Esophagus squamous epithelium (tissue), 5 donors: ENCODE measurements at places on chromosomes 11 and 22.

DNA sequence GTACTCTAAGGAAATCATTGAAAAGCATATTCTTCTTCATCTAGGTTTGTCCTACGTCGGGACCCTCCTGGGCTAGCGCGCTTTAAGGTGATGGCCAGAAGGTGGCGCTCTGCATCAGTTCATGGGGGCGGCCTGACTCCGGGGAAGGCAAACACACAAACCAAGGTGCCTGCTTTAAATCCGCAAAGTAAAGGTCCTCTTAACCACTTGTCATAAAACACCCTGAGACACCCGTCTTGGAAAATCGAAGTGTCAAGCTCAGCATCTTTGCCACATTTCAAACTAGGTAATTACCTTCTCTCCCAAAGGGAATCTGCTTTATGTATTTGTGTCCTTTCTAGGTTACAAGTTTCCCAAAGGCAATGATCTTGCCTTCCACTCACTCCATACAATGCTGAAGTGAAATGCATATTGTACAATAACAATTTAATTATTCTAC is 33.9 kb downstream of the LMO2 start:
- DNase-seq: no peak

GRCh38 chr11:119591836-119592310 is 137.1 kb downstream of the NECTIN1 start:
- no peak for DNase-seq

DNA sequence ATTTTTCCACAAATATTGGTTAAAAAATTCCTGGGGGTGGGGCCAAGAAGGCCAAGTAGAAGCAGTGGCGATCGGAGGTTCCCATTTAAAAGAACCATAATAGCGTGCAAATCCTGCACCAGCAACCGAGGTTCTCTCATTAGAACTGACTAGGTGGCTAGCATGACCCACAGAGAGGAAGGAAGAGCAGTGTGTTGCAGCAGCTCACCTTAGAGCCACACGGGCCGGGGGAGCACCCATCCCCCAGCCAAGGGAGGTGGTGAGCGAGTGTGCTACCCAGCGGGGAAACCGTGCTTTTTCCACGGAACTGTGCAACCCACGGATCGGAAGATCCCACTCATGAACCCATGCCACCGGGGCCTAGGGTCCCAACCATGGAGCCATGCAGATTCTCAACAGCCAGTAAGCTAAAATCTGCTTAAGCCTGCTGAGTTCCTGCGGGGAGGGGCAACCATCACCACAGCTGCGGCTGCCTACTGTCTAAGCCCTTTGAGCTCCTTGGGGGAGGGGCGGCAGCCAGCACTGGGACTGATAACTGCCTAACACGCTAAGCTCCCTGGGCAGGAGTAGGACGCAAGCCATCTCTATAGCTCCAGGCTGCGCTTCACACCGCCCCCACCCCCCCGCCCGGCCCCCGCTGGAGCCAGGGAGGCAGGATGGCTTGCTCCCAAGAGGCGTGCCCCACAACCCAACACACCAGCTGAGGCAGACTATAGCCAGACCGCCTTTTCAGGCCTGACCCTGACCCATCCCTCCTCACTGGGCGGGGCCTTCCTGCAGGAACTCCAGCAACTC is 21.0 kb upstream of the HTATIP2 start:
- DNase-seq: no peak

DNA sequence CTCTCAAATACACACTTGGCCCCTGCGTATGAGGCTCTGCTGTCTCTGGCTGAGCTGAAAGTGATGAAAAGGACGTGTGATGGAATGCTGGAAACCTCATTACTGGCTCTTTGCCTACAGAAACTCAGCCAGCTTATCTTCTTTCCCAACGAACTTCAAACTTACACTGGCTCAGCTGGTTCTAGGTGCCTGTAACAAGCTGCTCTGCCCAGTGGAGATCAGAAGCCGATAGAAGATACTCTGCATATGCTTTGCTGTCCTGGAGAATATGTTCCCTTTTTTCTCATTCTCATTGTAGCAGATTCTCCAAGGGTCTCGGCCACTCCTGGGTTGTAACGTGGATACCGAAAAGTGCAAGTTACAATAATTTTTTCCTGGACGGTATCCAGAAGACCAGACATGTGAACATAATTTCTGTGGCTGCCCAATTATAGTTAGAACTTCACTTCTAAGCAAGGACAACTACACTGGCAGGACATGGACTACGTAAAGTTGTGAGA is 405.3 kb upstream of the CCDC90B start:
- DNase-seq: no peak

GRCh38 chr11:84524422-84525051 is 1102.6 kb downstream of the DLG2 start:
- no peak for DNase-seq

DNA sequence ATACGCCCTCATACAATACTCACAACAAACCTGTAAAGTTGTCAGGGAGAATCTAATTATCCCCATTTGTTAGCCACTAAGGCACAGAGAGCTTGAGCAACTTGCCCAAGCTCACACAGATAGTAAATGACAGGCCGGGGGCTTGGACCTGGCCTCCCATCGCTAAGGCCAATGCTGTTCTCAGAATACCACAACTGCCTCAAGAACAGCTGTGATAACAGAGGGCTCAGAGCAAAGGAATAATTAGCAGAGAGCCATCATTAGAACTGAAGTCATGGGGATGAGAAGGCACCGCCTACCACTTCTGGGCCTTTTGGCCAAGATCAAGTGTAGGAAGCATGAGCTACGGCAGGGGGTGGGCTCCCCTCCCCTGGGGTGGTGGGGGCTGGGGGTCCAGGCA is 98.6 kb downstream of the FEZ1 start:
- no peak for DNase-seq

GRCh38 chr11:21893565-21893867 is 299.4 kb upstream of the ANO5 start:
- DNase-seq: no peak

DNA sequence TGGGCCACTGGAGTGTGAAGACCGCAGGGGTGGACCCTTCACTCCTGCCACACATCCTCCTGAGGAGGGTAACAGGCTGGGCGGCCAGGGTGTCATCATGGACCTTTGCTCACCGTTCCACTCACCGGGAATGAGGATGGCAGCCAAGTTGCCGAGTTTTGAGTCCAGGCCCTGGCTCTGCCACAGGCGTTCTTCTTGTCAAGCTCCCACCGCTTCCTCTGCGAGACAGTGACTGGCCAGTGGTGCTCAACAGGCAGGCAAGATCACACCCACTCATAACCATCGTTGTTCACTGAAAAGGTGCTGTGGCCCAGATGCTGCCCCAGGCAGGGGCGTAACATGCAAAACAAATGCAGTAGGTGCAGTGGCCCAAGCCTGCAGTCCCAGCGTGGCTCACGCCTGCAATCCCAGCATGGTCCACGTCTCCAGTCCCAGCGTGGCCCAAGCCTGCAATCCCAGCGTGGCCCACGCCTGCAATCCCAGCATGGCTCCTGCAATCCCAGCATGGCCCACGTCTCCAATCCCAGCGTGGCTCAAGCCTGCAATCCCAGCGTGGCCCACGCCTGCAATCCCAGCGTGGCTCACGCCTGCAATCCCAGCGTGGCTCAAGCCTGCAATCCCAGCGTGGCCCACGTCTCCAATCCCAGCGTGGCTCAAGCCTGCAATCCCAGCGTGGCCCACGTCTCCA is 5.0 kb upstream of the PANX2 start:
- DNase-seq: no peak

- DNase-seq: no peak
These were observed 27.7 kb upstream of the SMCO4 start for GRCh38 chr11:93570759-93571413.

- no peak for DNase-seq
These were observed 43.7 kb upstream of the ADA2 start for GRCh38 chr22:17262976-17263375.

DNA sequence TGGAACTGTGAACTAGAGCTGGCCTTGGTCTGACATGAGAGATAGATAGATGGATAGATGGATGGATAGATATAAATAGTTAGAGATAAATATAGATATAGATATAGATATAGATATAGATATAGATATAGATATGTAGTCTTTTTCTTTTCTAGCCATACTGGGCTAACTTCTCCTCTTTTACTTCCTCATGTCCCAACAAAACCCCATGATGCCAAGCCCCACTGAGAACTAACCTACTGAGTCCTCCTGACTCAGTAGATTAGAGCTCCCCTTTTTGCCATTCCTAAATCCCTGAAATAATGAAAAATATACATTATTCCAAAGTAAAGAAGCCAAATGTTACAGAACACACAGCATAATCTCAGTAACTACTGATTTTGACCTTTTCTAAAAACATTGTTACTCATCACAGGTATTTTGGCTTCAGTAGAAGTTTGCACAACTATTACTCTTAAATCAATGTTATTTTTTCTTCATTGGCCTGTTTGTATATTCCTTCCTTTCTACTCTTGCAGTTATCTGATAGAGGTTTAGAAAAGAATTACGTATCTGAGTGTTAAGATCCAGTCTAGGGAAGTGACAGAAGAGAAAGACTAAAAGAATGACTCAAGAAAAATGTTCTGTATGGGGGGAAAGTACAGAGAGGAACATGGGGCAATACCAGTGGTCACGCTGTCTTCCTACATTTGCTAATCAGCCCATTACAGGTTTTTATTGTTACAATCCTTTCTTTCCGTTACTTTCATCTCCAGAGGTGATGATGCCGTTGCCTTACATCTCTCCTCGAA is 6.0 kb upstream of the OR10D3 start:
- no peak for DNase-seq

- DNase-seq: no peak
These were observed 12.7 kb upstream of the CD44 start for GRCh38 chr11:35126000-35126878.

GRCh38 chr11:82315093-82315492 is 418.6 kb downstream of the FAM181B start:
- DNase-seq: no peak

GRCh38 chr22:47105085-47105484 is 342.6 kb downstream of the TBC1D22A start:
- DNase-seq: no peak

- no peak for DNase-seq
These were observed 117.3 kb downstream of the CEP164 start for GRCh38 chr11:117444711-117445658.

- DNase-seq: no peak
These were observed 123.3 kb downstream of the METTL15 start for GRCh38 chr11:28231475-28231874.

DNA sequence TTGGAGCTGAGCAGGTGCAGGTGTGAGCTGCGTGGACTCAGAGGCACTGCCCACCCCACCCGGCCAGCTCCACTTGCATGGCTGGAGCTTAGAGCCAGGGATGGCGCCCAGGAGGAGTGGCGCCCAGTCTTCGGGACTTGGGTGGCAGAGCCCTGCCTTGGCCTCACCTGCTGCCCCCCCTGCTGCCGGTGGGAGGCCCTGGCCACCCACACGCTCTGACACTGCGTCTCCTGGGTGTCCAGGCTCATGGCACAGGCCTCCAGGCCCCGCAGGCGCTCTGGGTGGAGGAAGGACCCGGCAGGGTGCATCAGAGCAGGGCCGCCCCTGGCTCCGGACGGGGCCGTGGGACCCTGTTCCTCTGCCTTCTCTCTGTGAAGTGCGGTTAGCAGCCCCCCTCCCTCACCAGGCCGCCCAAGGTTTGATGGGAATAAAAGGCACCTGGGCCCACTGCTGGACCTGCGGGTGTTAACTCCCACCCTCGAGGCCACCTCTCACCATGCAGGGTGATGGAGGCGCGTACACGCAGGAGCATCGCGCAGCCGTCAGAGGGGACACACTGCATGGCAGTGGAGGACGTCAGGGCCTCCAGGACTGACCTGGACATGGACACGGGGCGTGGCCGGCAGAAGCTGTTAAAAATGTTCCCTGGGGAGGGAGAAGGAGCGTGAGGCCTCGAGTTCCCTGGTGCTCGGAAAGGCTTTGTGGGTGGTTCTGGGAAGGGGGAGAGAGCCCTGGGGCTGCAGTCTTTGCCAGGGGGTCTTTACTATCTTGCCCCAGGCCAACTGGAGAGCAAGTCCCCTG is 11.8 kb downstream of the IL17REL start:
- no peak for DNase-seq

DNA sequence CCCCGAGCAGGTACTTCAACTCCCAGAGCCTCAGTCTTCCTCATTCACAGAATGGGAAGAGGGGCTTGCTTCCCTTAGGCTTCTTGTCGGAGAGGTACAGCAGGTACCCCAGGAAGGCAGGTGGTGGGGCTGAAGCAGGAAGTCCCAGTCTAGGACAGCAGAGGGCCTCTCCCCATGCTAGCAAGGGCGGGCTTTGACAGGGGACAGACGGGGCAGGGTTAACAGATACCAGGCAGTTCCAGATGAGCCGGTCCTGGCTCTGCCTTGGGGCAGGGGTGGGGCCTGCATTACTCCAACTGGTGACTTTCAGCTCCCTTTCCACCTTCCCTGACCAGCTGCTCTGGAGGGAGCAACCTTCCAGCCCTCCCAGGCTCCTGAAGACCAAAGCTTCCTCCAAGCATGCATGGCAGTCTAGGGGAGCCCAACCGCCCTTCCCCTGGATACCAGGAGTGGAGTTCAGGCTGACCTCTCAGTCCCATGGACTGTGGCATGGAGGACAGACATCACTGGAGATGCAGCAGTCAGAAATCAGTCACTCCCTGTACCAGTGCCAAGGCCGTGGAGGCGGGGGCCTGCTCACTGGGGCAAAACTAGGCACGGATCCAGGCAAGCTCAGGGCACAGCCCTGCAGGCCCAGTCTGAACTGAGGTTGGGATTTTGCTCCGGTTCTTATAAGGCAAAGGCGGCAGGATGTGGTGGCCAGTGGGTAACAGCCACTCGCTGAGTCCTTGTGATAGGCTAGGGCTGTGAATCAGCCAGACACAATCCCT is 60.5 kb downstream of the NAT10 start:
- no peak for DNase-seq

DNA sequence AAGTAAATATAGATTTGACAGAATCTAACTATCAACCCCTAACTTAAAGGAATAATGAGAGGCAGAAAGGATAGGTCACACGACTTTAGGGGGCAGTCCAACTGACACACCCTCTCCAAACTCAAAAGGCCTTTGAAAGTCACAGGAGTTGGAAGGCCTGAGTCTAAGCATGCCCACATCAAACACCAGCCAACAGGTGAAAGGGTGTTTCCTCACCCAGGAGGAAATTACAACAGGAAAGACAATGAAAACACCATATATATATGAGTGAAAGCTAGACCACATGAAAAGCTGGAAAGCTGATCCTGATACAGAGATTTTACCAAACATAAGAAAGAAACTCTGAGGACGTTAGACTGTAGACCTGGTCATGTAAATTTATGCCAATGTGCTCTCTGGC is 10.5 kb upstream of the DEPDC7 start:
- DNase-seq: no peak

- no peak for DNase-seq
These were observed 1.0 kb downstream of the CCDC85B start for GRCh38 chr11:65891219-65892136.

GRCh38 chr11:616320-617198 is 809 bp upstream of the IRF7 start:
- DNase-seq: no peak

GRCh38 chr11:91081440-91082043 is 858.7 kb upstream of the CHORDC1 start:
- DNase-seq: no peak

- no peak for DNase-seq
These were observed 1053.8 kb downstream of the TBC1D22A start for GRCh38 chr22:47816121-47816862.
